ENCODE measurements at places on chromosomes 6 and 20.
A peak's percentile ranks its signal among the peaks of the same experiment; 100 is the strongest.

DNA sequence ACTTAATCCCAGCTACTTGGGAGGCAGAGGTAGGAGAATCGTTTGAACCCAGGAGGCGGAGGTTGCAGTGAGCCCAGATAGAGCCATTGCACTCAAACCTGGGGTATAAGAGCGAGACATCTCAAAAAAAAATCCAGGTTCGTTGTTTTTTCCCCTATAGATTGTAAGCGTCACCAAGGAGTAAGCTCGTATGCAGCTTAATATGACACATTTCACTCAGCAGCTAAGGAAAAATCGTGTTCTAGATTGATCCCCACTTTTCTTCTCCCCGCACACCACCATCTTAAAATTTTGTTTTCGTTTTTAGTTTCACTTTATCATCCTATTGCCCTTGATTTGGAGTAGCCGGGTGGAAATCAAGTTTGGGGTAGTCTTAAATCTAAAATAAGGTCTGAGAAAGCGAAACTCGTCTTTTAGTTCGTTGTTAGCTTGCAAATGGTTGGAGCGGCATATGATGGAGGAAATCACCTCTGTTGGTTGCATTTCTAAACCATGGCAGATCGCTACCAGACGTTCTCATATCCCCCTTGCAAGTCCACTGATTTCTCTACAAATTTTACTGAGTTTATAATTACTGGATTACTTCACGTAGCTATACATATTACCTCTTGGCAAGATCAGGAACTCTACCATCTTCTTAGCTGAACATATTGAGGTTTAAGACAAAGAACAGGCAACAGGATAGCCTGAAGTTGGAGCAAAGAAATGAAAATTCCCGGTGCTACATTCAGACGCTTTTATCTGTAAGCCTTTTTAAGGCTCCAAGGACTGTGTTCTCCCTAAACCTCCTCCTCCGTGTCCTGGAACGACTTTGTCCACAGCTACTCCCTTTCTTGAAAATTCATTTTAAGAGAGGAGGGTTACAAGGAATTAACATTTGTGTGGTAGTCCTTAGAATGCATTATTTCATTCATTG lies 91.1 kb upstream of the BTN3A2 start:
- DNase-seq = no peak

- no peak for DNase-seq
These were observed 48.9 kb downstream of the RNASET2 start for GRCh38 chr6:166907373-166907841.

DNA sequence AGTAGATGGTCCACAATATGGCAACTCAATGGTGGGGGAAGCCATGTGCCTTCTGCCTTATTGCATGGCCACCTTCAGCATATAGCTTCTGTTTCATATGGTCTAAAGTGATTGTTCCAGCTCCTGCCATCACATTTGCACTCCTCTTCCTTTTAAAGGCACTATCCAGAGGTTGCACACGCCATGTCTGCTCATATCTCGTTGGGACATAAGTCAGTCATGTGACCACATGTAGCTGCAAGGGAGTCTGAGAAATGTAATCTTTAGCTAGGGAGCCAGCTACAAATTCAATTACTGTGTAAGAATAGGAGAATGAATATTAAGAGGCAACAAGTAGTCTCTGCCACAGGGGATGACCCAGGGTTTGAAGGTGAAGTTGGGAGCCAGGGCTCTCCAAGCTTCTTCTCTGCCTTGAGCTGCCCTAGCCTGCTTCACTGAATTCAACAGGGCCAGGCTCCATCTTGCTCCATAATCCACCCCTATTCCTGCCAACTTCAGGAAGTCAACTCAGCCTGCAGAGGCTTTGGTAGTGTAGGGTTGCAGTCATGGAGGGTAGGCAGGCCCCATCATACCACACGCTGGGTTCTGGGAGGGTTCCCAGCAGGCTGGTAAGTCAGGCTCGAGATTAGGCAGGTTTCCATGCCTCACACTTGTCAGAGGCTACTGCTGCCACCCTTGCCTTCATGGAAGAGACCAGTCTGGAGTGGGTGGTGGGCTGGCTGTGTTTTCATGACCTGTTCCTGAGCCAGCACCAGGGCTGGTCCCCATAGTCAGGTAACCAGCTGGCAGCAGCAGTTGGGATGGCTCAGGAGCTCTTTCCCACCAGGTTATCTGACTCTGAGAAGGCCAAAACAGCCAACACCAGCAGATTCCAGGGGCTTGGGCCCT lies 56.7 kb upstream of the SAYSD1 start:
- DNase-seq = no peak

GRCh38 chr20:57748601-57749130 lies 38.9 kb upstream of the PMEPA1 start:
- DNase-seq = peak; percentile 36

GRCh38 chr6:5869676-5870075 lies 137.0 kb downstream of the NRN1 start:
- DNase-seq = no peak

GRCh38 chr6:132405143-132405915 lies 4.1 kb upstream of the MOXD1 start:
- DNase-seq = no peak

DNA sequence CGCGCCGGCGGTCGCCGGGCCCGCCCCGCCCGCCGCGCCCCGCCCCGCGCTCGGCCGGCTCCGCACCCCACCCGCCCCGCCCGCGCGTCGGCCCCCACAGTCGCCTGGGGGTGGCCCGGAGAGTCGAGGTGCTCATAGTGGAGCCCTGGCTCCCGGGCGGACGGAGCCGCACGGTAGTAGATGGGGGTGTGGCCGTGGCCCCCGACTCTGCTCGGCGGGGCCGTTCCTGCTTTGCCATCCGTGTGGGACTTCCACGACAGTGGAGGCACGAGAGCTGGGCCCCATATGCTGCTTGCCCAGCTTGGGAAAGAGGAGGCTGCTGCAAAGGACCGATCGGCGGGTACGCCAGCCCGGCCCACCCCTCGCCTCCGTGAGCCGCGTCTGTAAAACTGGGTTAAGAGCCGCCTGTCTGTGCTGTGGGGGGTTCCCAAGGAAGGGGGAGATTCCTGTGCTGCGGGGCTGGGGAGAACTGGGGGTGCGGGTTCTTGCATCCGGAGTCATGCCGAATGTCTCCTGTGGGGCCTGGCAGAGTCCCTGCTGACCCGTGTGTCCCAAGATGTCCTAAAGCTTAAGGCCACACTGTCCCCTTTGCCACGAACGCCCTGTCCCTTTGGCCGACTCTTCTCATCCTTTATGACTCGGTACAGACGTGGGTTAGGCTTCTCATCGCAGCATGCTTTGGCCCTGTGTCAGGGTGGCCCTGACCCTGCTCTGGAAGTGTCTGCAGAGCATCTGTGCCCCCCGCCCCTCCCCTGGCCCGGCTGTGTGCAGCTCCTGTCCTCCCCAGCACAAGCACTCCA lies at the start of gene OPRL1:
TSS of gene OPRL1 (plus strand) at position 70 of the 800 bp plus-strand sequence. CDS start 12,639 bp downstream, outside the sequence.
- DNase-seq = no peak

GRCh38 chr20:48799328-48800105 lies 28.3 kb downstream of the PREX1 start:
- DNase-seq = no peak

DNA sequence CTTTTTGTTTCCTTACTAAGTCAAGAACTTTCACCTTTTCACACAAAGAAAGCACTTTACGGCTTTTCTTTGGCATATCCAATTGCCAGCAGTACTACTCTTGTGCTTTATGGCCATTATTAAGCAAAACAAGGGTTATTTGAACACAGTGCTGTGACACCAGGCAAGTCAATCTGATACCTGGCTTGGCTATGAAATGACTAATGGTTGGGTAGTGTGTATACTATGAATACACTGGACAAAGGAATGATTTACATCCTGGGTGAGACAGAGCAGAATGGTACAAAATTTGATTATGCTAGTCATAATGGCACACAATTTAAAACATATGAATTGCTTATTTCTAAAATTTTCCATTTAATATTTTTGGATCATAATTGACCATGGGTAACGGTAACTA lies 22.1 kb upstream of the ADGRF1 start:
- DNase-seq = no peak

DNA sequence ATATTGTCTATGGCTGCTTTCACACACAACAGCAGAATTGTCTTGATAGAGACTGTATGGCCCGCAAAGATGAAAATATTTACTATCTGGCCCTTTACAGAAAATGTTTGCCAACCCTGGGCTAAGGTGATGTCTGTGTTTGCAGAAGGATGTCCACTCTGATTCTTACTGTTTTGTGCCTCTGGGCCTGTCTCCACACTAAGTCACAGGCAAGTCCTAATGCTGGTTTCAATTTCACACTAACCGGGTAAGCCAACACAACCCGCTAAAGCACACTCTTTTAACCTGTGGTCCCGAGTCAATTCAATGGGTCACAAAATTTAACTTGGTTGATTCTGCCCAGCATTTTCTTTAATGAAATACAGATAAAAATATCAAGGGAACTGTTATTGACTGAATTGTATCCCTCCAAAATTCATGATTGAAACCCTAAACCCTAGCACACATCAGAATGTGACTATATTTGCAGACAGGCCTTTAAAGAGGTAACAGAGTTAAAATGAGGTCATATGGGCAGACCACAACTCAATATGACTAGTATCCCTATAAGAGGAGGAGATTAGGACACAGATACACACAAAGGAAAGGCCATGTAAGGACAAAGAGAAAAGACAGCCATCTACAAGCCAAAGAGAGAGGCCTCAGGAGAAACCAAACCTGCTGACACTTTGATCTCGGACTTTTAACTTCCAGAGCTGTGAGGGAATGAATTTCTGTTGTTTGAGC lies 78.4 kb downstream of the FYN start:
- no peak for DNase-seq

DNA sequence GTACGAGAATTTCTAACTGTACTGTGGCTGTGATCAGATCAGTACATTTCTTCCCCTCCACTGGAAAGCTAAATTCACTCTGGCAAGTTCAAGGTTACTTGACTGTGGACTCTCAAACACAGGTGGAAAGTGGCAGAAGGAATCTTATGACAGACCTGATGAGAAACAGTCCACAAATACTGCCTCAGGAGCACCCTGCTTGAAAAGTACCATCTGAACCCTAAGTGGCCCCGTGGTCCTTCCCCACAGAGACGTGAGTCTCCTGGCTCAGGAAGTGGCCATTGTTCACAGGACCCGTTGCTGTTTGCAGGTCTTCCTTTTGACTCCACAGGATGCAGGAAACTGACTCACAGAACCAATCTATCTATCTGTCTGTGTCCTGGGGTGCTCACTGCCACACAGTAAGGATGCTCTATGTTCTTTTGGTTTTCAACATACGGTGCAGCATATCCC lies 47.5 kb upstream of the NHSL1 start:
- no peak for DNase-seq

- no peak for DNase-seq
These were observed 150.9 kb upstream of the HMGN3 start for GRCh38 chr6:79385333-79385732.

GRCh38 chr6:134626589-134626988 lies 308.7 kb upstream of the SGK1 start:
- no peak for DNase-seq

- DNase-seq = no peak
These were observed 3.0 kb downstream of the NR2E1 start for GRCh38 chr6:108168501-108169463.

- DNase-seq = no peak
These were observed 30.8 kb upstream of the FKBP1A start for GRCh38 chr20:1423625-1424106.

- no peak for DNase-seq
These were observed 22.6 kb upstream of the XRN2 start for GRCh38 chr20:21280522-21281016.
